ENCODE measurements at places on chromosomes 3 and 15.

DNA sequence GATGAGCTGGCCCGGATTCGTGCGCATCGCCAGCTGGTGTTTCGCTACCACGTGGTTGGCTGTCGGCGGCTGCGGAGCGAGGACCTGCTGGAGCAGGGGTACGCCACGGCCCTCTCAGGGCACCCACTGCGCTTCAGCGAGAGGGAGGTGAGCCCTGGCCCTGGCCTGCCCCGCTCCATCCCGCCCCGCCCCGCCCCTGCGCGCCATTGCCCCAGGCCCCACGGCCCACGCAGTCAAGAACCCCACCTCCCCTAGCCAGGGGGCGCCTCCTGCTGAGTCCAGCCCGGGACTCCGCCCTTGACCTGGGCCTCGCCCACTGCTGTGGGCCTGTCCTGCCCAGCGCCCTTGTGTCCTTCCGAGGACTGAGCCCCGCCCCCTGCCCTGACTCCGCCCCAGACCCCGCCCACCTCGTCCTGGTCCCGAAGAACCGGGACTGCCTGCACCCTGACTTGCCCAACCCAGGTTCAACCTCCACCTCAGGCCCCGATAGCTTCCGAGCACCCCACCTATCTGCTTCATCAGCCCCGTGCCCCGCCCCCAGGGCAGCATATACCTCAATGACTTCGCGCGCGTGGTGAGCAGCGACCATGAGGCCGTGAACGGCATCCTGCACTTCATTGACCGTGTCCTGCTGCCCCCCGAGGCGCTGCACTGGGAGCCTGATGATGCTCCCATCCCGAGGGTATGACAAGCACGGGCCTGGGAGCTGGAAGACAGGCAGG lies 14.8 kb downstream of the NT5DC2 start:
- DNase-seq: no peak

- DNase-seq: peak; percentile 73
These were observed 366.0 kb downstream of the PTPRG start for GRCh38 chr3:61927332-61927731.

GRCh38 chr15:55221090-55222011 lies 24.6 kb upstream of the RSL24D1 start:
- DNase-seq: no peak

DNA sequence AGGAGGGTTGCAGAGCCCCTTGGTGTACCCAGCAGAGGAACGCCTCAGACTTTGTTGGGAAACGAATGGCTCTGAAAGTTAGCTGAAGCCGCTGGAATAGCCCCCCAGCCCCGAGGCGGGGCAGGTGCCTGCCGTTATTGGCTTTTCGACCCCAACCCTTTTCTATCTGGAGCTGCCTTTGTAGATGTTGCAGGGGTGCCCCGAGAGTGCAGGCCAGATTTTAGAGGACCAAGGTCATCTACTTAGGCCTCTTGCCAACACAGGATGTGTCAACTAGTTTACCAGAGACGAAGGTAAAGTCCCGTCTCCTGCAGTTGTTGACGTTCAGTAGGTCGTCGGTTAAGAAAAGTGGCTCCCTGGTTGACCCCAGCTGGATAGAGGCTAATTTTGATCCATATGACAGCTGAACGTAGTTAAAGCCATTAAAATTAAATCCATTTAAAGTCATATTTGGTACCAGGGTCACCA lies 579 bp upstream of the UBE3A start:
- no peak for DNase-seq

- DNase-seq: no peak
These were observed 47.8 kb downstream of the DHX30 start for GRCh38 chr3:47850564-47851410.

- no peak for DNase-seq
These were observed 1.6 kb downstream of the PLXNA1 start for GRCh38 chr3:126984391-126985131.

DNA sequence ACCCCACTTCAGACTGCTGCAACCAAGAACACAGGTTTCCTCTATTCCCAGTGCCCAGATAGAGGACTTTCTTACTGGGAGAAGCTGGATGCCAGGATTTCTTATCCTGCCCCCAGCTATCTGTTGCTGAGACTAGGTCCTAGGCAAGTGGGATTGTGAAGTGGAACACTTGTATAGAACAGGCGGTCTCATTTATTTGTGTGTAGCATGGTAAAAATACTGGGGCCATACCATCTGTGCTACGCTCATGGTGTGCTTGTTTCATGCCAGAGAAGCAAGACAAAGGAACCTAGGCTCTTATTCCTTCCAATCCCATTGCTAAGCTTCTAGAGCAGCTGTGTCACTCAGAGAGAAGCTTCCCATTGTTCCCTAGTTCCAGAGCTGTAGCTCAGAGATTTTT lies 191.5 kb upstream of the EPHA6 start:
- DNase-seq: no peak

DNA sequence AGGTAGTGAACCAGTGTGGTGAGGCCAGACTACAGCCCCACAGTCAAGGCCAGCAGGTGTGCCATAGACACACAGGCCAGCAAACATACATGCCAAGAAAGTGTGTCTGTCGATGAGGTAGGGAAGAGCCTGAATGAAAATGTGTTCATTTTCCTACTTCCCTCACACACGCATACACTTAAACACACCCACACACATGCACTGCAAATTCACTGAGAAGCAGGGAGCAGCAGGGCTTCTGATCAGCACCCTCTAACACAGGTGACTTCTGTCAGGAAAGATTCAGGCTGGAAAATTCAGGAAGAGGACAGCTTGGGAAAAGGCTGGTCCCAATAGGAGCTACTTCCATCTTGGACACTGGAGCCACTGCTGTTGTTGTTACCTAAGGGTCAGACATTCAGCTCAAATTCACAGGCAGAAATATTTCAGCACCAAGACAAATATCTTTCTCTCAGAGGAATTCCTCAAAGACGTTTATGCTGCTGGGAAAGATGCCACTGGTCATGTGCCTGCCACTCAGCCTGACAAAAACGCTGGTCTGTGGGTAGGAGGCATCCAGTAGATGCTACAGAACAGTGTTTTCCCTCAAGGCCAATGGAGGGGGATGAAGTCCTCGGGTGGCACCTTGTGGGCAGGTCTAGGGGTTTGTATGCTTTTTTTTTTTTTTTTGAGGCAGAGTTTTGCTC lies 40.9 kb upstream of the LARS2 start:
- no peak for DNase-seq

DNA sequence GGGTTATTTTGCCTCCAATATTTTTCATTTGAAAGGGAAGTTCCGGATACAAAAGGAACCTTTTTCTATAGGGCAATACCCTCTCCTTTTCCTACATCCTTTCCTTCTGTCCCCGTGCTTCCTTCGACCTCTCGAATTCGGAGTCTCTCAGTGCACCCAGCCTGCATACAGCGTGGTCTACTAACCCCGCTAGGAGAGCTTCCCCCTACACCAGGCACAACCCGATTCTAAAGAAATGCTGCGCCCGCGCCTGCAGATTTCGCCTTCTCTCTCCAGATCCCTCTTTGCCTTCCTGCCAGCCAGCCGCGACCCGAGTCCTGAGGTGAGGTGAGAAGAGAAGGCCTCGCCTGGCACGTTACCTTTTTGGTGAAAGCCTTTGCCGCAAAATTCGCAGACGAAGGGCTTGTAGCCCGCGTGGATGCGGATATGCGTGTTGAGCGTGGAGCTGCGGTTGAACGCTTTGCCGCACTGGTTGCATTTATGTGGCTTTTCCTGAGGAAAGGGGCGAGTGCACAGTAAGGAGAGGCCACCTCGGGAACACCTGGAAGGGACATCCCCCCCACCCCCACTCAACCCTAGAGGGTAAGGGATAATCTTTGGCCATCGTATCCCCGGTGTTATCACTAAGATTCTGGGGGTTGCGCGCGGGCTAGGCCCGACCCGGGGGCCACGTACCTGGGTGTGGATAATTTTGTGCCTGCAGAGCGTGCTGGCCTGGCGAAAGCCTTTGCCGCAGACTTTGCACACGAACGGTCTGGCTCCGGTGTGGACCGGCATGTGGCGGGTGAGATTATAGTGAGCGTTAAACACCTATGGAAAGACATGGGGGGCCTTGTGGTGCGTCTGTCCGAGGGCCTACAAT lies 2.3 kb downstream of the FEZF2 start:
- no peak for DNase-seq

DNA sequence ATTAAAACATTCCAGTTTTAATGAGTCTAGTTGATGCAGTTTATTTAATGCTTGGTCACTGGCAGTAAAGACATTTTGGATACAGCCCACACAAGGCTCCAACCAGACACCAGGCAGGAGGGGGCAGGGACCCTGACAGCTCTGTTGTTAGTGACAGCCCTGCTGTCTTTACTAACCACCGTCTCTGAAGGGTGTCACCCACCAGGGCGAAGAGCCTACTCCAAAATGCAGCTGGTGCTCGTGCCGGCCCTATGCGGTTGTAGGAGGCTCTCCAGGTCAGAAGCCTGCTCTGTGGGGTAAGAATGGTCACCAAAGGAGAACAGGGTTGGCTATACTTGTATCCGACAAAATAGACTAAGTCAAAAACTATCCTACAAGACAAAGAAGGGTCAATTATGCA lies 132.2 kb downstream of the ATP10A start:
- DNase-seq: no peak

DNA sequence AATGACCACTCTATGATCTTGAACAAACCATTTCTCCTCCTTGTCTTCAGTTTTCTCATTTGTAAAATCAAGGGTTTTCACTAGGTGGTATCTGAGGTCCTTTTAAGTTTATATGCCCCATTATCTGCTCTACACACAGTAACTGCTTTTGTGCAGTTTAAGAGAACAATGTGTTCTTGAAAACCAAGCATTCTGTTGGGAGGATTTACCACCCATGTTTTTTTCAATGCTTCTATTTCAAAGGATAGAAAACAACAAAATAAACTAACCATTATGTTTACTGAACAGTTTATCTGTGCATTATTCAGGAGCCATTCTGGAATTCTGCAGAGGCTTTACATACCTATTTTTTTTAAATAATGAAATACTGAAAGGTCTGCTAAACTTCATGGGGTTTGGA lies 67.6 kb upstream of the C3orf49 start:
- no peak for DNase-seq

- DNase-seq: no peak
These were observed 60.4 kb downstream of the GTF2E1 start for GRCh38 chr3:120802916-120803315.

DNA sequence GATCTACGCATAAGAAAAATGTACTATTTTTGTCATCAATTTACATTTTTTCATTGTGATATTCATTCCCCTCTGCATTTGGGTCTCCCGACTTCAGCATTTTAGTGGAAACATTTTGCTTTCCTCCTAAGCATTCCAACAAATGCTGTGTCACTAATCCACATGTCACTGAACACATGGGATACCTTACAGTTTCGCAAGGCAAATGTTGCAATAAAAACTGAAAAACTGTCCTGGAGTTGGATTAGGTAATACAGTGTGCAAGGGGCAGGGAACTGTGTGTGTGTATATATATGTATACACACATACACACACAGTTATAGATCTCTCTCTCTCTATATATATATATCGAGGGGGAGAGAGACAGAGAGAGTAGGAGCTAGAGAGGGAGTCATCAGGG lies 632.2 kb downstream of the MAGI1 start:
- no peak for DNase-seq

DNA sequence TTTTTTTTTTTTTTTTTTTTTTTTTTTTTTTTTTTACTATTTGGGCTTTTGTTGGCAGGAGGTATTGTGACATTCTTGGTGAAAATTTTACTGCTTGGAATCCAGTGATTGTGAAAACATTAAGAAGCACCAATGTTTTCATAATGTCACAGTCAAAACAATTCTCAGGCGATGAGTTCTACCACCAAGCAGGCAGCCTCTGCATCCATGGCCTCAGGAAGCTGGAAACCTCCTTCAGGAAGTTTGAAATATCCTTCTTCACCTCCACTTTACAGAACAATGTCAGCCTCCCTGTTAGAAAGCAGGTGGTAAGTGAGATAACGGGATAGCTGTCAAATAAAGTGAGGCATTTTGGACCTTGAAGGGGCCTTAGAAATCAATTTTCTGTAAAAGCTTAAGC lies 98.3 kb downstream of the MEX3B start:
- DNase-seq: no peak

- no peak for DNase-seq
These were observed 109.5 kb upstream of the KCNAB1 start for GRCh38 chr3:156010829-156011228.

DNA sequence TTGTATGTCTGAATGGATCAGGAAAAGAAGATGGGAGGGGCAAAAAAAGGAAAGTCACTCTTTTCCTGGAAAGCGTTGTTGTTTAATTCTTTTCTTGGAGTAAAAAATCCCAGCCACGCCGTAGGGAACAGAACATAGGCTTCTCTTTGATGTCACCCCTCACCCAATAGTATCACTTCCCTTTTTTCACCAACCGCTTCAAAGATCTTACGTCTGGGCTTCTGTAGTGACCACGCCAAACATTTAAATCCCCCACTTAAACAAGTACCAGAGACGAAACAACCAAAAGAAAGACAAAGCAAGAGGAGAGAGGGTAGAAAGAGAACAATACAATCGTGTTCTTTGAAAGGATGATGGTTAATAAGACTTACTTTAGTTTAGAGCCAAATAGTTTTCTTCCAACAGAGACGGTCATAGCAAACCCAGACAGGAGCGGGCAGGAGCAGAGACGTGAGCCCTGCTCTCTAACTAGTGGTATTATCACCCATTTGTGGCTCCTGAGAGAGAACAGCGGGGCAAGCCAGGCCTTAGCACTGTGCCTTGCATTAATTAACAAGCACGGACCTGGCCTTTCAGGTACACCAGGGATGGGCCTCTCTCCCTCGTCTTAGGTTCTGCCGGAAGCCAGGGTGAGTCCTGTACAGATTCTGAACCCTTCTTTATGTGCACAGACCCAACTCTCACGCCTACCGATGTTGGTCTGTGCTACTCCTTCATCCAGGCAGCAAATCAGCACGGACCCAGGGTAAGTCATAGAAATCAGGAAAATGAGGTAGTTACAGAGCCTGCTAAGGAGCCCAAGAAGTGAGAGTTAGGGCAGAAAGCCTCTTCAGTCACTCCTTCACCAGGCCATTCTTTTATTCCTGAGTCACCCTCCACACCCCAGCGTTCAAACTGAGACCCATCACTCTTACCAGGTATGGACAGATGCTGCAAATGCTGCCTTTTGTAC lies 28.2 kb upstream of the BCL6 start:
- DNase-seq: no peak

- DNase-seq: peak; percentile 98
These were observed at the start of gene CTDSPL2 for GRCh38 chr15:44426975-44427755. Gene CTDSPL2 (plus strand): TSS chr15:44427629. CDS start chr15:44459015, 31,386 bp downstream.

DNA sequence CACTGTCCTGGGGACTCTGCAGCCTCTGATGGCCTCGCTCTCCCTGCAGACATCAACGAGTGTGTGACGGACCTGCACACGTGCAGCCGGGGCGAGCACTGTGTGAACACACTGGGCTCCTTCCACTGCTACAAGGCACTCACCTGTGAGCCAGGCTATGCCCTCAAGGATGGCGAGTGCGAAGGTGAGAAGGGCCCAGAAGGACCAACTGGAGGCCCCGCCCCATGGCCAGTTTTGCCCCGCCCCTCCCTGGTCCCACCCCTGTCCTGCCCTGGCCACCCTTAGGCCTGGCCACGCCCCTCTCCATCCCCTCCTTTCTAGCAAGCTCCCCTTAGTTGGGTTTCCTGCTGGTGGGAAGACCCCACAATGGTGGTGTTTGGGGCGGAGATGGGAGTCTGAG lies 77.5 kb downstream of the FBLN2 start:
- DNase-seq: no peak
